ENCODE measurements at places on chromosomes 1 and 21. TPM values are rescaled to one million over a fixed set of nuclear protein-coding genes. Genes with fewer than 3 reads are reported as not detected.

RAP1GAP gene
- 14.6 TPM for total RNA-seq

GRCh38 chr1:99527078-99527477 lies 118.8 kb upstream of the PALMD start:
- peak; percentile 53 for DNase-seq

DNA sequence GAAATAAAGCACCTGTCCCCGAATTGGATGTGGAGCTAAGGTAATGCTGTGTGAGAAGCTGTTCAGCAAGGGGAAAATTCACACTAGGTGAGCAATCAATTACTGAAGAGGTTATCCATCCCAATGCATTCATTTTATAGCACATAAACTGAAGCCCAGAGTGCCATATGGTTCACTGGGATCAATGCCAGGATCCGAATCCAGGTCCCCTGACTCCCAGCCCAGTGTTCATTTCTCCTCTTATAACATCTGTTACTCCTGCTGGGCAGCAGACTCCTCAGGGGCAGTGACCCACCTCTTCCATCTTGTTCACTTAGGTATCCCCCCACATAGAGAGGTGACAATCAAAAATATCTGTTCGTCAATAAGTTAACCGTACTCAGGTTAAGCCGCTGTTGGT lies 13.2 kb upstream of the SEC16B start:
- no peak for DNase-seq

DNA sequence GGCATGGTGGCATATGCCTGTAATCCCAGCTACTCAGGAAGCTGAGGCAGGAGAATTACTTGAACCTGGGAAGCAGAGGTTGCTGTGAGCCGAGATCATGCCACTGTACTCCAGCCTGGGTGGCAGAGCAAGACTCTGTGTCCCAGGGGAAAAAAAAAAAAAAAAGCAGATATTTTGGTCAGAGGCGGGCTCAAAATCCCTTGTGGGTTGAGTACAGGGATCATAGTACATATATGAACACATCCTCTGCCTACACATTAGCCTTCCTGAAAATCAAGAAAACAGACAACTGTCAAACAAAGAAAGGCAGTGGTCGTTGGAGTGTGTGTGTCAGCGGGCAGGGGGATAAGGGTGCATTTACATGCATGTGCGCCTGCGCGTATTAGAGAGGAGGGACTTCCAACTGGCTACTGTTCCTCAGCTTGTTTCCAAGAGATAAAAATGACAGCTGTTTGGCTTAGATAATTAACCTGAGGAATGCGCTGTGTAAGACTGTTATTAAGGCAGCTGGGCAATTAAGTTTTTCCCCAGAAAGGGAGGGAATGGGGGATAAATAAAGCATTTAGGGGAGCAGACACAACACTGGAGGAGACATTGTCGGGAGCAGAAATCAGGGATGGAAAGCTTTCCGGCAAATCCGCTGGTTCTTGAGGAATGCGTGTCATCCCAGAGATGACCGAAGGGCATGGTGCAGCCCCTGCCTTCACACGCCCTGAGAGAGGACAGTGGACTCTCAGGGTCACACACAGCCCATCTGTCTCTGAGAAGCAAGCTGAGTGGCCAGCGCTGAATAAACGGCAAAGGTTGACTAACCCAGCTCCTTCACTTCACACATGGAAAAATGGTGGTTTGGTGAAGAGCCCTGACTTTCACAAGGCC lies 6.4 kb downstream of the LAMB3 start:
- peak; percentile 90 for DNase-seq

GRCh38 chr1:110877364-110877763 lies 4.4 kb downstream of the CD53 start:
- no peak for DNase-seq

Measured in lung (tissue), 17 donors.